Calu3 (cell line): ENCODE measurements at places on chromosomes 12 and 14. TPM values are rescaled to one million over a fixed set of nuclear protein-coding genes. Genes with fewer than 3 reads are reported as not detected.
A peak's percentile ranks its signal among the peaks of the same experiment; 100 is the strongest.

GRCh38 chr14:71408362-71409030 is 501.2 kb downstream of the PCNX1 start:
- no peak overlapping the region for H3K4me3 ChIP-seq
- no peaks in the 10 kb centered on the region for H3K27me3 ChIP-seq
- H3K4me1 ChIP-seq = no peaks in the 10 kb centered on the region
- no peak for DNase-seq
- H3K27ac ChIP-seq = no peak overlapping the region

- no peak for DNase-seq
- H3K4me1 ChIP-seq = no peaks in the 10 kb centered on the region
- H3K4me3 ChIP-seq = no peak overlapping the region
- H3K27me3 ChIP-seq = peaks cover 17% of the 10 kb centered on the region
- no peak overlapping the region for H3K27ac ChIP-seq
- H3K36me3 ChIP-seq = no peaks in the 10 kb centered on the region
Measured at GRCh38 chr12:53754188-53754585, 2.4 kb upstream of the CISTR start.

GRCh38 chr12:88574278-88574677 is 6.0 kb downstream of the KITLG start:
- peaks cover 13% of the 10 kb centered on the region for H3K36me3 ChIP-seq
- H3K27ac ChIP-seq = peak overlapping the region; percentile 50
- DNase-seq = no peak
- H3K4me1 ChIP-seq = peaks cover 78% of the 10 kb centered on the region

- H3K27ac ChIP-seq = no peak overlapping the region
- DNase-seq = no peak
- H3K4me3 ChIP-seq = no peak overlapping the region
- H3K27me3 ChIP-seq = no peaks in the 10 kb centered on the region
- peaks cover 5% of the 10 kb centered on the region for H3K36me3 ChIP-seq
- H3K4me1 ChIP-seq = no peaks in the 10 kb centered on the region
Measured at GRCh38 chr14:53808042-53808441, 148.6 kb downstream of the BMP4 start.

ZNF10 gene
- 19.1 and 23.0 TPM in 2 replicates for total RNA-seq

EPYC gene
- total RNA-seq = not detected in 2 replicates

PTPRQ gene
- not detected in 2 replicates for total RNA-seq
